ENCODE measurements at places on chromosomes 3 and 15.
A peak's percentile ranks its signal among the peaks of the same experiment; 100 is the strongest.

DNA sequence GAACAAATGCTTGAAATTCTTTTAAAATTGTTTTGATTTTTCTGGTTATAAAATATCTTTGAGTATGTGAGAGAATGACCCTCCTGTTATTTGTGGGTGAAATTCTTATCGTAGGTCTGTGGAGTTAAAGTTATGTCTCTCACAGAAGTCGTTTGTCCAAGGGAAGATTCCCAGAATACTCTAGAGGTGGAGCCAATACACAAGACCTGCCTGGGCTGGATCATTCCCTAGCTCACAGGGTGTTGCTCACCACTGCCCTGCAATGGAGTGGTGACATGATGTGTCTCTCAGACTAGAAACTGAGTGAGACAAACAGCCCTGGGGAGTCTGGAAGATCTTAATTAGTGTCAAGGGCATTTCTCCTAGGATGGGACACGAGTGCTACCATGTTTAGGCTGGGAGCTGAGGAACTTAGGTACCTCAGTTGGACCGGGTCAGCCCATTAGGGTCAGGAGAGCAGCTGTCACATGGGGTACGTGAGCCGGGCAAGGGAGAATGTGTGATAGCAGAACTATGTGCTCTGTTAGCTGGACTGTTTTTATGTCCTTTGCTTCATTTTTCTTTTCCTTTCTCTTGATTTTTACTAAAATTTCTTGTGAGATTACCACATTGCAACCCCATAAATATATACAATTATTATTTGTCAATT, 53.6 kb upstream of the MYO5C start:
- DNase-seq = no peak

GRCh38 chr3:185739264-185739701, 85.6 kb downstream of the IGF2BP2 start:
- no peak for DNase-seq

- DNase-seq = no peak
Measured at GRCh38 chr3:123971406-123971805, 10.4 kb upstream of the CCDC14 start.

DNA sequence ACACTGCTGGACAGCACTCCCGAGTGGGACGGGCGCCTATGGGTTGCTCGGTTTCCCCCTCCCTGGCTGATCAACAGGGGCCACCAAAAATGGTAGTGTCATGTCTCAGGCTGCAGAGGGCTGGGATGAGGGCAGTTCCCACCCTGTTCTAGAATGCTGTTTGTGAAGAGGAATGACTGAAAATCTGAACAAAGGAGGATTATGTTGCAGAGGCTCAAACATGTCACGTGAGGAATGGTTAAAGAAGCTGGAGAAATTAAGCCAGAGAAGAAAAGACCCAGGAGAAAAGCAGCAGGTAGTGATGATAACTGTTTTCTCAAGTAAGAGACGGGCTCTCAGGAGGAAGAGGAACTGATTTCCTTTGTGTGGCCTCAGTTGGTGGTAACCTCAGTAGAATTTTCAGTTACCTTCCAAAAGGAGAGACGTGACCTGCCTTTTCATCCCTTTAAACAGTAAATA, 10.4 kb downstream of the SPG21 start:
- DNase-seq = no peak

GRCh38 chr3:55409806-55410205, 77.3 kb downstream of the WNT5A start:
- DNase-seq = no peak

DNA sequence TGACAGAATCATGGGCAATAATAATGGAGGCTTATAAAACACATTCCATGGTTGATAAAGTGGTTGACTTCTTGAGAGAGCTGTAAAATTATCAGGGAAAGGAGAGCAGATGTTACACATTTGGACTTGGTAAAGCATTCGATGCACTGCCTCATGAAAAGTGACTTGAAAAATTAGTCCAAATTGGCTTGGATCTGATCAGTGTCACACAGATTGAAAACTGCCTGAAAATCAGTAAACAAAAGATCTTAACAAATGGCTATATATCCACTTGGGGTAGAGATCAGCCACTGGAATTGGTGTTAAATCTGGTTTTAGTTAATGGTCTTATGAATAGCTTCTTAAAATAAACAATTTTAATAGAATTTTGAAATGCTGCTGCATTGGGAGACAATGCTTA, 20.3 kb downstream of the SHOX2 start:
- no peak for DNase-seq

DNA sequence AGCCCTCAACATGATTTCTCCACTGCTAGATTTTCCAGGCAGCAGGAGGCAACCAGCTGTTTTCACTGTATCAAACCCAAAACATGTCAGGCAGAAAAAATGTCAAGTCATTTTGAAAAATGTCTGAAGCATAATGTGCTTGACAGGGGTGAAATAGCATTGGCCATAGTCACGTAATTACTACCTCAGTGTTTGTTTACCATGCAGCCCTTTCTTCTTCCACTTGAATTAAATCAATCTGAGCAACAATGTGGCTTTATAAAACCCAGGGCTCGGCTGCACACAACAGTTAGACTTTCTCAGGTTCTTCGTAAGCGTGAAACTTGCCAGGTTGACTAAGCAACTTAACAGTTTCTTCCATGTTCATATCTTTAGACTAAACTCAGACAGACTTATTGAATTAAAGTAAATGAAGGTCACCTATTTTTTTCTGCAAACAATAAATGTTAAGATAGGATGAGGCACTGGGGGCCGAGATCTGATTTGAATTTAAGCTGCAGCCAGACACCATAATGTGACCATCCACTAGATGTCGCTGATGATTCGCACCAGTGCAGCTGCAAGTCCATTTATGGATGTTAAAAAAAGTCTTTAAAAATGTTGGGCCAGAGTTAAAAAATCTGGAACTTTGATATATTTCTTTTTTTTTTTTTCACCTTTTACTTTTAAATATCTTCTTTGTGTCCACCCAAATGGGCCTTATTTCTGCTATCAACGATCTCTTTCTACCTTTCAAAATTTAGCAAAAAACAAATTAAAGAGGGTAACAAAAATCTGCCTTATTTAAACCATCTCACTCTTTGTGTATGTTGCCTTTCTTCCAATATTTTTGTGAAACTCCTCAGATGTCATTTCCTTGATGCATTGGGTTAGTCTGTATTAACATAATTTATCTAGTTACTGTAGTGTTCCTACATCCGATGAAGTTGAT, 305.9 kb downstream of the CACNA2D3 start:
- peak; percentile 61 for DNase-seq

- no peak for DNase-seq
Measured at GRCh38 chr3:78736863-78737262, 1030.9 kb downstream of the ROBO1 start.

DNA sequence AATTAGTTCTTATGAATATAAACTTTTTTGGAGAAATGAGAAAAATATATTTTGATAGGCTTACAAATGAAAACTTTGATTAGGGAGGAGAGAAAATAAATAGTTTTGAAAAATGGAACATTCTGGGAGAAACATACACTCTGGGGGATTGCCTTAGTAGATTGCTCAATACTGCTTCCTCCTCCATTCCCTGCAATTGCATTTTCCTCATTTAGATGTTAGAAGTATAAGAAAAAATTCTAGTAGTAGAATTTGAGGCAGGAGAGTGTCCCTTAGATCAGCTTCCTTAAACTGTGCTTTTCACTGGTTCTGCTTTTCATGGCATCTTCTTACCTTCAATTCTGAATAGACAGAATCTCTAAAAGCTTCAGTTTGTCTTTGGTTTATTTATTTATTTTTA, 46.2 kb upstream of the CTDSPL2 start:
- DNase-seq = no peak

GRCh38 chr3:73259856-73260255, 198.4 kb downstream of the EBLN2 start:
- DNase-seq = no peak

DNA sequence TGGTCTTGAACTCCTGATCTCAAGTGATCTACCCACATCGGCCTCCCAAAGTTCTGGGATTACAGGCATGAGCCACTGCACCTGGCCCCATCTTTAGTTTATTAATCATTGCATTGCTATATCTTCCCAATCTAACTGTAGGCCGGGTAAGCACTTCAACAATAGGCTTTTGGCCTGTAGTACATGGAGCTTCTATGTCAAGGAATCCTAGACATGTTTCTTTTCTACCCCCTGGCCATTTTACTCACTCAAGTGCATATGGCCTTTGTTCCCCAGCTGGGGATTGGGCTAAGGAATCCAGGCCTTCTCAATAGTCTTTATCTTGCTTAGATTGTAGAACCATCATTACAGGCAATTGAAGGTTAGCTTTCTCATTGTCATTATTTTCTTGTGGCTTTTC, 122.3 kb upstream of the MBNL1 start:
- no peak for DNase-seq

- DNase-seq = no peak
Measured at GRCh38 chr3:114328345-114328744, 34.5 kb downstream of the TIGIT start.

DNA sequence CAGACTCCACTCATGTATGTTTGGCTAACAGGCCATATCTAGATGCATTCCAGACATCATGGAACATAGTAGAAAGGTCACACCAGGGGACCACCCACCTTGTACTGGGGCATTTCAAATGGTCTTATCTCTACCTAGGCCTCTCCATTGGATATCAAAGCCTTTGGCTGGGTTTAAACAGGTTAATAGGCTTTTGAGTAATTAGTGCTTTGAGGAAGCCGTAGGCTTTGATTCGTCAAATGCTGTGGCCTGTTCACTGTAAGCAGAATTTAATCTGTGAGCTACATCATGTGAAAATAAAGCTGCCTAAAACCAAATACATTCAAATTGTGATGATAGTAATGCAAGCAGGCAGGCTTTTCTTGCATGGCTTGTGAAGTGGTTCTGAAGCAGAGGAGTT, 129.5 kb downstream of the ST8SIA2 start:
- DNase-seq = no peak

DNA sequence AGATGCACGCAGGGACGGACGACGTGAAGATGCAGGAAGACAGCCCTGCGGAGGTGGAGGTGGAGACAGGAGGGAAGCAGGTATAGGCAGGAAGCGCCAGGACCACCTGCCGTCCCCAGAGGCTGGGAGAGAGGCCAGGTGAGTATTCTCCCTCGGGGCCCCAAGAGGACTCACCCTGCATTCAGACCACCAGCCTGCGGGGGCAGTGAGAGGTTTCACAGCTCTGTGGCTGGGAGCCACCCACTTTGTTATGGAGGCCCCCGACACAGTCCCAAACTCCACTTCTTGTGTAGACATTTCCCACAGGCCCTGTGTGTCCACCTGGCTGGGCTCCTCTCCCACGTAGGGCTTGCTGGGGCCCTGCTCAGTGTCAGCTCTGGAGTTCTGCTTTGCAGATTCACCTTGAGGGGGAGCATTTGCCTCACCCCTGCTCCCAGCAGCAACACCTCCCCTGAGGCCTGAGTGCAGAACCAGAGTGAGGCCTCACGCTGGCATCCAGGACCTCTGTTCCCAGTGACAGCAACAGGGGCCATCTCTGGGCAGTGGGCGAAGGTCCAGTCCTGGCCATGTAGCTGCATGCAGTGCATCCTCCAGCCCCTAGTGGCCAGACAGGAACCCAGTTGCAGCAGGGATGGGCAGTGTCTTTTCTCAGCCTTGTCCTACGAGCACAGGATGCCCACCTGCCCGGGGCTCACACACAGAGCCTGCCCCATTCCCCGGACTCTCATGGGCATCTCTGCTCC, 119.4 kb upstream of the IQSEC1 start:
- no peak for DNase-seq

DNA sequence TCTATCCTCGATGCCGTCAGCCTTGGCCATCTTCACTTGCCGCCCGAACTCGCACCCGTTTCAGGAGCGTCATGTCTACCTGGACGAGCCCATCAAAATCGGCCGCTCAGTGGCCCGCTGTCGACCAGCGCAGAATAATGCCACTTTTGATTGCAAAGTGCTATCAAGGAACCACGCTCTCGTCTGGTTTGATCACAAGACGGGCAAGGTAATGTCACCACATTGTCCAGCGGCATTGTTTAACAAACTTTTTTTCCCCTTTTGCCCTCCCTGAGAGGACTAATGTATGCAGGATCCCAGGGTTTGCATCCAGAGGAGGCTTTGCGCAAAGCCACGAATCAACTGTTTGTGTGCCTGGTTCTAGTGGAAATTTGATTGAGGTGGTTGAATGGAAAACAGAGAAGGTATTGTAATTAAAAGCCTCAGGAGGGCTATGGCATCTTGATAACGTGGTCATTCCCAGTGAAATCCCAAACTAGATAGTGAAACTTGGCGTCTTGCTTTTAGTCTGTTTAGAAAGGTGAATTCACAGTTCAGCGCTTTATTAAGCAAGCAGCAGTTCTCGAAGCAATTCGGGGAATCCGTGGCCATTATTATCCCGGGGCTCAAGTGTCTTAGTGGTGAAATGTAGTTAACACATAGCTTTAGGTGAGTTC, 1.7 kb downstream of the SLMAP start:
- DNase-seq = peak; percentile 24

DNA sequence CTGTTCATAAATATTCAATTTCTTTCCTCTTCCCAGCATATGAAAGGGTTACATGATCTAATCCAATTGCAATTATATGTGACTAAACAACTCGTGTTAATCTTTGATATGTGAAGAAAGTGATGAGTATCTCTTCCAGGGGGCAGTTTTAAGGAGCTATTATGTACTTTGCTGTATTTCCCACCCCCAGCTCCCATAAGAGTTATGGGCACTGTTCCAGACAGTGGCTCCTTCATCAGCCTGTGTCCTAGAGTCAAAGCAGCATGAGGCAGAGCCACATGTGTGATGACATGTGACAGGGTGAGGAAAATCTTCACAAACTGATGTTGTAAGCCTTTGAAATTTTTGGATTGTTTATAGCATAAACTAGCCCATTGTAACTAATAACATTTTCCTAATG, 315.4 kb downstream of the DIPK2A start:
- no peak for DNase-seq

DNA sequence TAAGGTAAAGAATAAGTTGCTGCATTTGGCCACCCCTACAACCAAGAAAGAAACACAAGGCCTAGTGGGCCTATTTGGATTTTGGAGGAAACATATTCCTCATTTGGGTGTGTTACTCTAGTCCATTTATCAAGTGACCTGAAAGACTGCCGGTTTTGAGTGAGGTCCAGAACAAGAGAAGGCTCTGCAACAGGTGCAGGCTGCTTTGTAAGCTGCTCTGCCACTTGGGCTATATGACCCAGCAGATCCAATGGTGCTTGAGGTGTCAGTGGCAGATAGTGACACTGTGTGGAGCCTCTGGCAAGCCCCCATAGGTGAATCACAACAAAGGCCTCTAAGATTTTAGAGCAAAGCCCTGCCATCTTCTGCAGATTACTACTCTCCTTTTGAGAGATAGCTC, 491.3 kb downstream of the TAFA4 start:
- DNase-seq = no peak

- DNase-seq = no peak
Measured at GRCh38 chr3:123392368-123392767, 56.5 kb downstream of the ADCY5 start.
